ENCODE measurements at places on chromosomes 5 and 9. TPM values are rescaled to one million over a fixed set of nuclear protein-coding genes. Genes with fewer than 3 reads are reported as not detected.

Gene HNRNPA0
- 9.9 TPM for total RNA-seq

Gene SLC45A2
- total RNA-seq, result not detected

Gene ADGRV1
- 0.50 TPM for total RNA-seq

Gene NPDC1
- 22.1 TPM for total RNA-seq

Gene ALDOB
- not detected for total RNA-seq

Data from smooth muscle cell of trachea (primary cell).